H7 (cell line): ENCODE measurements at places on chromosomes 5 and 9.

- no peak for DNase-seq
These were observed 5.7 kb upstream of the DCTN4 start for GRCh38 chr5:150764530-150764929.

GRCh38 chr5:44909004-44909403 lies 100.3 kb downstream of the MRPS30 start:
- DNase-seq: no peak

DNA sequence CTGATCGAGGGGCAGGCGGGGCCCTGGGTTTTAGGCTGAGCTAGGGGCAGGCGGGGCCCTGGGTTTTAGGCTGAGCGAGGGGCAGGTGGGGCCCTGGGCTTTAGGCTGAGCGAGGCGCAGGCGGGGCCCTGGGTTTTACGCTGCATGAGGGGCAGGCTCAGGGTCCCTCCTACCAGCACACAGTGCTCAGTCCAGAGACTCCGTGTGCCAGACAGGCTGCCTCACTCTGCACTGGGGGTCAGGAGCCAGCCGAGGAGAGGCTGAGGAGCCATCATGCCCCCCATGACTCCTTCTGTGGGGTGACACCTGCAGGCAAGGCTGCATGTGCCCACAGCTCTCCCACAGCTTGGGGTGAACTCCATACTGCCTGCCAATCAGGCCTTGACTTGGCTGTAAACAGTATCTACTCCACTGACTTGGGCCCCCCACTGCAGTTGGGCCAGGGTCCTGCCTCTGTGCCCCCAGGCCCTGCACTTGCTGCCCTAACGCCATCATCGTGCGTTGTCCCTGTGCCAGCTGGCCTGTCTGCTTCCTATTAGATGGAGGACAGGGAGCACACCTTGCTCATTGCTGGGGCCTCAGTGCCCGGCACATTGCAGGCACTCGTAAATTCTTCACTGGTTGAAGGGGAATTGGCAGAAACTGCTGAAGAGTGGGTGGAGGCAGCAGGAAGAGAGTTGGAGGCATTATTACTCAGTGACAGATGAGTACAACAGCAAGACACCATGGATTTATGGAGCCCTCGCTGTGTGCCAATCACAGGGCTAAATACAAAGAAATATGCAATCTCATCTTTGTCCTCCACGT lies 78.6 kb downstream of the AMBP start:
- peak; percentile 23 for DNase-seq

- no peak for DNase-seq
These were observed 41.5 kb upstream of the DIRAS2 start for GRCh38 chr9:90684106-90684505.

DNA sequence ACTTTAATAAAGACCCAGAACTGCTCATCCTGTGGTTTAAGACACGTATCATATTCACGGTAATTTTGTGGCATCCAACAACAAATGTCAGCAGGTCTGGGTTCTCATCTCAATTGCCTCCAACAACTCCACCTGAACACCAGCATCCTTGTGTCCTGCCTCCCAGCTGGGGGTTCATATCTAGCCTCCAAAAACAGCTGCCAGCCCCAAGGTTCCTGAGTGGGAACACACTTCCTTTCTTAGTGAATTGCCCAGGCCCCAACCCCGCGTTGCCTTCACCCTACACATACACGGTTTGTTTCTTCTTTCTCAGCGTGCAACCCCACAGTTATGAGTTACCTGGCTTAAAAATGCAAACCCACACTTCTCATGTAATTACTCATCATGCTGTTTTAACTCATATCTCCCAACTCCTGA lies 77.9 kb downstream of the SEMA4D start:
- DNase-seq: no peak

DNA sequence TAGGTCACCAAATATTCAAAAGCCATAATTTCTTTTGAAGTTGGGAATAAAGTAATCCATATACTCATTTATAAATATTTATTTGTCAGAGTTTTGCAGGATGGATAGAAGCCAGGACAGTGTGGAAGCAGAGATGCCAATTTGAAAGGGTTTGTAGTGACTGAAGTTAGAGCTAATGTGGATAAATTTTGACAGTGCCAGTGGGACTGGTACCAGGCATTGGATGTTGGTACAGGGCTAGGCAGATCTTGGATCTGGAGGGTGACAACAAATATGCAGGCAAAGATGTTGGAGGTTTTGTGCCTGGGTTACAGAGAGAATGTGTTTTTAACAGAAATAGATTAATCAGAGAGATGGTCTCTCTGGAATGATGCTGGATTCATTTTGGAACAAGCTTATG lies 135.6 kb downstream of the DMRTA1 start:
- no peak for DNase-seq

- no peak for DNase-seq
These were observed 193.8 kb downstream of the GADD45G start for GRCh38 chr9:89798547-89799120.

DNA sequence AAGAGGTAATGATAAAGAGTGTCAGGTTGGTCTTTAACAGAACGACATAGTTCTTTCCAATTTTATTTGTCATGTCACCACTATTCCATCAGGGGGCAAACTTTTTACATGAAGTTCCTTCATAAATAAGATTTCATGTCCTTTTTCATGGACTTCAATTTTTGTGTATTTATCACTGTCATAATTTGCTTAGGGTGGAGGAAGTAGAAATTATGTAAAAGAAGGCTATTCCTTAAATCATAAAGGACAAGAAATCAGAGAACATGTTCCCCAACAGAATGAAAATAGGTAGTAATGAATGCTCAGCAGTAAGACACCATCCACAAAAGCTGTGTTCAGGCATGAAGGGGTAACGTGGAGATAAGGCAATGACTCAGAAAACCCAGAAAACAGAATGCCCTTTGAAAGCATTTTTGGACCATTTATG lies 72.7 kb downstream of the ZFAND5 start:
- no peak for DNase-seq

DNA sequence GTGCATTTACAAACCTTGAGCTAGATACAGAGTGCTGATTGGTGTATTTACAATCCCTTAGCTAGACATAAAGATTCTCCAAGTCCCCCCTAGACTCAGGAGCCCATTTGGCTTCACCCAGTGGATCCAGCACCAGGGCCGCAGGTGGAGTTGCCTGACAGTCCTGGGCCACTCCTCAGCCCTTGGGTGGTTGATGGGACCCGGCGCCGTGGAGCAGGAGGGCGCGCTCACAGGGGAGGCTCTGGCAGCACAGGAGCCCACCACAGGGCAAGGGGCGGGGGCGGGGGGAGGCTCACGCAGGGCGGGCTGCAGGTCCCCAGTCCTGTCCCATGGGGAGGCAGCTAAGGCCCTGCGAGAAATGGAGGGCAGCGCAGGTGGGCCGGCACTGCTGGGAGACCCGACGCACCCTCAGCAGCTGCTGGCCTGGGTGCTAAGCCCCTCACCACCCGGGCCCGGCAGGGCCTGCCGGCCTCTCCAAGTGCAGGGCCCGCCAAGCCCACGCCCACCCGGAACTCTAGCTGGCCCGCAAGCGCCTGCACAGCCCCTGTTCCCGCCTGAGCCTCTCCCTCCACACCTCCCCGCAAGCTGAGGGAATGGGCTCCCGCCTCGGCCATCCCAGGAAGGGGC lies 613.5 kb downstream of the TLE4 start:
- DNase-seq: no peak

DNA sequence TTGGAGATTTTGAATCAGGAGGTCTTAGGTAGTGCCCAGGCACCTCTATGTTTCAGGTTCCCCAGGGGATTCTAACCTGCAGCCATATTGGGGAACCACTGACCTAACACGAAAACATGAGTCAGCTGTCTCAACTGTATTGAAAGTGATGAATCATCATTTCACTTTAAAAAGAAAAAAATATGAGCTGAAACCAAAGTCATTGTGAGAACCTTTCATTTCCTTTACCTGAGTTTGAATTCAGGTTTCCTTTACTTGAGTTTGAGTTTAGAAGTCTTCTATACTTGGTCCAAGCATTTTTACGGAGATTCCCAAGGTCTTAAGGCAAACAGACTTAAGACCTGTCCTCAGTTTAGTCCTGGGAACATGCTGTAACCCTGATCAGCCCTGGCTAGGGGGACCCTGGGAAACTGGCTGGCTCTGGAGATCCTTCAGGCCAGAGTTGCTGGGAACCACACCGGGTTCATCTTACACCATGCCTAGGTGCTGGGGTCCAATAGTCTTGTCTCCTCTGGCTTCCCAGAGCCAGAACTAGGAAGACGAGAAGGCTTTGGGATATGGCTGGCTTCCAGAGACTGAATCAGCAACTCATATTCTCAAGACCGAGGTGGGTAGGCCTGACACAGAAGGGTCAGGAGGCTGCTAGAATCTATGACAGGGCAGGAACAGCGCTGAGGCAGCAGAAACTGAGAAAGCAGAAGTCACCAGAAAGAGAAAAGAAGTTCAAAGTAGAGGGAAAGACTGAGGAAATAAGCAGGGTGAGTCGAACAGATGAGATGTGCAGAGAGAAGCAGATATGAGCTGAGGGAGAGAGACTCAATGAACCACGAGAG lies 16.4 kb upstream of the PDCD1LG2 start:
- DNase-seq: no peak

DNA sequence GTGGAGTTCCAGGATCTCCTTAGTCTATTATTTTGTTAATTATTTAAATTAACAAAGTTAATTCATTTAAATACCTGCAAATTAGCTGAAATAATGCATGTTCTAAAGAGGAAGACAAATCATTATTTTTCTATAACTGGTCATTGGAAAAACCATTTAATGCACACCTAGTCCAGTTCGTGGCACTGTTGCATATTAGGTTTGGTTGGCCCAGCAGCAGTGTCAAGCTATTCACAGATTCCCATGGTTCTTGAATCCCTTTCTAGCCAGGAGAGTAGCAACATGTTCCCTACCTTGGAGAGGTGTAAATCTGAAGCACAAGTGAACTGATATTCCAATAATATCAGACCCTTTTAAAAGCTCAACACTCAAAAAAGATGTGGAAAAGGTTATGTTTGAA lies 155.2 kb downstream of the TMEM161B start:
- DNase-seq: no peak

GRCh38 chr5:104843822-104844221 lies 1281.2 kb upstream of the NUDT12 start:
- no peak for DNase-seq

DNA sequence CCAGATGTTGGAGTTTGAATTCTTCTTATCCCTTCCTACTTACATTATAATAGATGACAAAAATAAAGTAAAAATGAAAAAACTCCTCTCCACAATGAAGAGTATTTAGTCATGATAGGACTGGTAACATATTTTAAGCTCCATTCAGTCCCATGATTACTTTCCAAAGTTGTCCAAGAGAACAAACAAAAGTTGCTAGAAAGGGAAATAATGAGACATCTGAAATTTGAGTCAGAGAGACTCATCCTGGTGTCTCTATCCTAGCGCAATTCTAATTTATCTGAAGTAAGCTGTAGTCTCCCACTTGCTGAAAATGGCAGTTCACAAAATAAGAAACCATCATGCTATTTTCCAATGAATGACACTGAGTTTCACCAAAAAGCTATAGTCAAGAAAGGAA lies 152.2 kb downstream of the BNC2 start:
- no peak for DNase-seq

DNA sequence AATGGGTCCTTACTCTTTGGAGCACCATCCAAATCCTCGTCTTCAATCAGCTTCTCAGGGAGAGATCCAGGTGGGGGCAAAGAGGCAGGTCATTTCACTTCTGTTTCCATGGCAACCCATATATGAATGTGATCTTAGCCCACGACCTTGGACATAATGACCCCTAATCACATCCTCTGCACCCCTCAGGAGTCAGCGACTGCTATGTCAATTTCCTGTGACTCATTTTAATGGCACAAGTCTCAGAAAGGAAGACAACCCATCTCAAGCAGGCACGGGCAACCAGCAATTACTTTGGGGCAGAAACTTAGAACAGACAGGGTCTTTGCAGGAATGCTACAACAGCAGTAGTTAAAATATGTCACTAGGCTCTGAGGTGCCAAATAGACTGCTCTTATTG lies 591.2 kb downstream of the TLR4 start:
- no peak for DNase-seq

- peak; percentile 17 for DNase-seq
These were observed 2.9 kb upstream of the CNTRL start for GRCh38 chr9:121071756-121072421.

DNA sequence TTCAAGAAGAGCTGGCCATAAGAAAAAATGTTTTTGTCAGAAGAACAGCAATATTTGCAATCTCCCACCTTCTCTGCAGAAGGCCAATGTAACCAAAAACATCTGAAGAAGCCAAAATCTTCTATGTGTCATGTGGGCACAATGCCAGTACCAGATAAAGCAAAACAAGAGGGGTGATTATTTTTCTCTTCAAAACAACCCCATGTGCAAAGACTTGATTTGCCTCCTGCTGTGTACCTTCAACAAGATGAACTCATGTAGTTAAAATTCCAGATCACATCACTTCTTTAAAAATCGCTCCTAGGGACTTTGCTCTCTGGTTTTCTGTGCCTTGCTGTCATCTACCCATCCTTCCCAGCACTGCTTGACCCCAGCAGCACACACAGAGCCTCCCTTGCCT lies 134.0 kb upstream of the MAP3K1 start:
- DNase-seq: no peak

DNA sequence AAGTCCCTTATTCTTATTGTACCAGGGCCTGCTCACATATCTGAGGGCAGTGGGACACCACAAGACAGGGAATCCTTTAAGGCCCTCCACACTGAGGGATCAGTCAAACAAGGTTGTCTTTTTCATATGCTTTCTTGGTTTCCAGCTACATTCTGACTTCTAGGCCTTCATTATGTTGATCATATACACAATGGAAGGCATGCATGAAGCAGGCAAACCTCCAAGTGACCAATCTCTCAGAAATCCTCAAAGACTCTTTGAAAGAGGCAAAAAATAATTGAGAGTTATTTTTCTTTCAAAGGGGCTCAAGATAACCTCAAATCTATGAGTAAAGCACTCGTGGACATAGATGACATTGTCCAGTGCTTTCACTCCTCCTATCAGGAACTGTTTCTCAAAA lies 1195.9 kb upstream of the ACO1 start:
- no peak for DNase-seq

DNA sequence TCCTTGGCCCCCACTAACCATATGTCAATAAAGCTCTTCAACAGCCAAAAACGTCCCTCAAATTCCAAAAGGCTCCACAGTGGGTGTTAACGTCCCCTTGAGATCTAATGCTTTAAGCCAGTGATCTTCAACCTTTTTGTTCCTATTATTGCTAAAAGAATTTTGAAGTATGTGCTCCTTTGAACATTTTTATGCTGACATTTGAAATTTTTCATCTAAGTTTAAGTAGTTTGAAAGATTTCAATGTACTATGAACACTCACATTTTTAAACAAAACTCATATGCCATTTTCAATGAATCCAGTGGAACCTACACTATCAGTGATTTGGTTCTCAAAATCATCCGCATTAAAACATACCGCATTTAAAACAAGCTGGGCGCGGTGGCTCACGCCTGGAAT lies 29.9 kb downstream of the AUH start:
- no peak for DNase-seq
